ENCODE measurements at places on chromosomes 1 and 21.

DNA sequence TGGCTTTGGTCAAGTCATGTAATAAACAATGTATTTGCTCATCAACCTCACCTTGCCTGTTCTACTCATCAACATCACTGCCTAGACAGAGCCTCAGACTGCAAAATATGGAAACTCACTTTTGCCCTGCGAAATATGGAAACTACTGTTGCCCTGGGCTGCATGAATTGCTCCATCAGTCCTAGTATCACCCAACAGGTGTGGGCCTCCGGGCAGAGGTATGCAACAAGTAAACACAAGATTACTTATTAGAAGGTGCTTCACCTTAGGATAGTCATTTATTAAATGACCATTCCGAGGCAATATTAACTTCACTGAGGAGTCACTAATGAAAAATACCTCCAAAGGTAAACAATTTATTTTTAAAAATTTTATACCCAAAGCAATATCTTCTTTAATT is 286.7 kb downstream of the BACH1 start:
- DNase-seq, result no peak

DNA sequence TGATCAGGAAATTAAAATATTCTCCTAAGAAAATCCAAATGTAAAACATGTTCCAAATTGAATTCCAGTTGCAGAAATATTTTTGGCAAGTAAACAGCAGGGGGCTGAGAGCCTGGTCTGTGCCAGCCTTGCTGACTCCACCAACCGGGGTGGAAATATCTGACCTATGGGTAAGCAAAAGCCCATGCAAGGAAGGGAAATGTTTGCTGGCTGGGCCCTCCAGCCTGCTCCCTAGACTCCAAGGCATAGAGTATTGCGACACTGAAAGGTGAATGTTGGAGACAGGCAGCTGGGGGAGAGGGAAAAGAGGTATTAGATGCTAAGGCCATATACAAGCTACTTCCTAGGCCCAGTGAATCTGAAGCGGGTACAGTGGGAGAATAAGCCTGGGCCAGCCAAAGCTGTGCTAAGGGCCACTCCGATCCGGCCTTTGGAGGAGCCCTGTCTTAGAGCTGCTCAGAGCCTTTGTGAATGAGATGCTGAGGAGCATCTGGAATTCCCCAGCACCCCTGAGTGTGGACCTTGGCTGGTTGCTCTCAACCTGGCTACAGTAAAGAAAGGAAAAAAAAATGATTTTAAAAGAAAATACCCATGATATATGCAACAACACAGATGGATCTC is 24.9 kb upstream of the ATP1B1 start:
- no peak for DNase-seq

- DNase-seq, result peak; percentile 26
Observed at GRCh38 chr1:35718492-35719336, at the start of gene C1orf216. TSS of gene C1orf216 (minus strand) at chr1:35718884. CDS start at chr1:35716321, 2,563 bp downstream.

- no peak for DNase-seq
Observed at GRCh38 chr1:29550119-29550841, 314.0 kb downstream of the PTPRU start.

DNA sequence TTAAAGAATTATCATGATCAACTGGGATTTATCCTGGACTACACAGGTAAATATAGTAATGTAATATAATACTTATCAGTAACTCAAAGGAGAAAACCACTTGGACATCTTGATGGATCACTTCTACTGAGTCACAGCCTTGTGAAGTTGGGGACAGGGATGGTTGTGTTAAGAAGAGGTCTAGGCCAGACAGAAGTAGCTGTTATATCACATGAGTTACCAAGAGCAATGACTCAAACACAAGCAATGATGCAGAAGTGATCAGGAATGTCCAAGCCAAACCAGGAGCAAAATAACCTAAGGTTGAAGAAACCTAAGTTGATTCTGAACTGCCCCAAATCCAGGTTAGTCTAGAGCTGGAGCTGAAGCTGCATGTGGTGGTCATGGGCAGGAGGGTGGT is 424.5 kb upstream of the DAB1 start:
- DNase-seq, result no peak

DNA sequence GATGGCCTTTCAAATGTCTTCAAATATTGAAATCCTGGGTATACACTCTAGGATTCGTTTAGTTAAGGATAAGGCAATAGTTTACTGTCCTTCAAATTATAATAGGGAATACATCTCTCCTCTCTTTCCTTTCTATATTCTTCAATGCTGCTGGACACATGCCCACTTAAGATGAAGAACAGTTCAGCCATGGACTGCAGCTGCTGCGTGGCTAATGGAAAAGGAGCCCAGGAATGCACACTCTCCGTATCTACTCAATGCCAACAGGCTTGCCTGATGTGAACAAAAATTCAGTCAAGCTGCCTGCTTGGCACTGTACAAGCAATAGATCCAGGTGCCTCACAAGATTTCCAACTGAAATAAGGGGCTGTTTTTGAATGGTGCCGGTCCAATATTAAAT is 321.2 kb upstream of the LYPLAL1 start:
- no peak for DNase-seq

- DNase-seq, result no peak
Observed at GRCh38 chr1:147586414-147586813, 45.1 kb downstream of the BCL9 start.

DNA sequence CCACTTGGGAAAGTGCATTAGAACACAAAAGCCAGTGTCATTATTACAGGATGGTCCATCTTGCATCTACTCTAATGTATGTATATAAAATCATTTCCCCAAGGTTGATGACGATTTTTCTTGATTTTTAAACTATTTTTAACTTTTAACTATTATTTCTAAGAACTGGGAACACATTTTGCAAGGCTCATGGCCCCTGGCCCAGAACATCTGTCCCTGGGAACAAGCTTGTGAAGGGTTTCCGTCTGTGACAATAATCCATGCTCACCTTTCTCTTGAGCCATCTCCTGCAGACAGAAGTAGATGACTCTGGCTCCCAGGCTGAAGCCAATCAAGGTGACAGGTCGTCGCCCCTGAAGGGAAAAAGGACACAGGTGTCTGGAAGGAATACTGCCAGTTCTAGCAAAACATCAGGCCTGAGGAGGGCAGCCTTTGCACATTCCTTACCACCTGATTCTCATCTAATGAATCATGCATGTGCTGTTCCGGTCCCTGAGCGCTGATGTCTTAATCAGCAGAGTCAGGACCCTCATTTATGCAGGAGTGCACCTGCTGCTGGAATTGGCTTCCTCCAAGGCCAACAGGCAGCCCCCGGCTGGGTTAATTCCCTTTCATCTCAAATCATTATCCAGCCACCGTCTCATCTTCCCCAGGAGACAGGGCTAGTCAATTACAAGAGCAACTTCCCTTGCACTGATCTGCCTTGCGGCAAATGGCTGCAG is 62.5 kb downstream of the TMCO4 start:
- DNase-seq, result no peak

DNA sequence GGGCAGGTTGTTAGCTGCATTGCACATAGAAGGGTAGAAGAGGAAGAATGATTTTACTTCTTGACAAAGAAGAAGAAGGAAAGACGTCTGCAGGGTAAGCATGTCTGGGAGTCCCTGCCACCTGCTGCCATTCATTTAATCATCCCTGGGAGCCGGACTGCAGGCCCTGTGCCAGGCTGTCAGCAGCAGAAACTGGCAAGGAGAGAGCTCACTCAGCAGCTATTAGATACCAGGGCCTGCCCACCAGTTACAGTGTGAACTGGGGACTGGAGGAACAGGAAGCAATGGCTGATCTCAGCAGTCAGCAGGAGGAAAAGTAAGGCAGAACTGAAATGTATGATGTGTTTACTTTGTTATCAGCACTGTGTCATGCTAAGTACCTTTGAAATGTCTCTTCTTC is 75.7 kb upstream of the C1orf87 start:
- DNase-seq, result no peak

GRCh38 chr1:18724801-18725200 is 94.2 kb downstream of the PAX7 start:
- DNase-seq, result no peak

DNA sequence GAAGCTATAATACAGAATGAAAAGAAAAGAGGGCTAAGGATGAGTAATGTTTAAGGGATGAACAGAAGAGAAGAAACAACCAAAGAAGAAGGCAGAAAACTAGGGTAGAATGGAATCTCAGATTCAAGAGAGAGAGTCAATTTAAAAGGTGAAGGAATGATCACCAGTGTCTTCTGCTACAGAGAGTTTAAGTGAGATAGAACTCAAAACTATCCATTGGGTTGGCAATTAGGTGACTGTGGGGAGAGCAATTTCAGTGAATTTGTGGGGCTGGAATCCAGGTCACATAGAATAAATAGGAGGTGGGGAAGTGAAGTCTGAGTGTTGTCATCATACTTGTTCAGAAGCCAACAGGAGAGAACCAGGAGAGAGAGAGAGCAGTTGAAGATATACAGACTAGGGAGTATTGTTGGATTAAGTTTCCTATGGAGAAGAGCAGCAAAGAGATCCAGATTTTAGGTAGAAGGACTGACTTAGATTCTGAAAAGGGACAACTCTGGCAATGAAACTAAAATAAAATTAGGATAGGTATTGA is 19.9 kb downstream of the MACF1 start:
- DNase-seq, result no peak

DNA sequence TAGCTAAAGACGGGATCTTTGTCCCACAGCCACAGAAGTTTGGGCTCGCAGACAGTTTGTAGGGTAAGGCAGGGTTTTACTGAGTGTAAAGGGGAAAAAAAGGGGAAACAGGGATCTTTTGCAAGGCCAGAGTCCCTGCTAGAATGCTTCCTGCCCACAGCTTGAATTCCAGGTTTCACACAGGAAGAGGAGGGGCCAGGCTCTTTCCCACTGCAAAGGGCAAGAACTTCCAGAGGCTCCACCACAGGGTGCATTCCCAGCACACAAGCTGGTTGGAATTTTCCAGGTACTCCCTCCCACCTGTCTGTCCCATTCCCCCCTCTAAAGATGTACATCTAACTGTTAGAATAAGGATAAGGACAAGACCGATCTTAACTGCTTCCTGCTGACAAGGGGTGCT is 1126.9 kb downstream of the KCNT2 start:
- no peak for DNase-seq

DNA sequence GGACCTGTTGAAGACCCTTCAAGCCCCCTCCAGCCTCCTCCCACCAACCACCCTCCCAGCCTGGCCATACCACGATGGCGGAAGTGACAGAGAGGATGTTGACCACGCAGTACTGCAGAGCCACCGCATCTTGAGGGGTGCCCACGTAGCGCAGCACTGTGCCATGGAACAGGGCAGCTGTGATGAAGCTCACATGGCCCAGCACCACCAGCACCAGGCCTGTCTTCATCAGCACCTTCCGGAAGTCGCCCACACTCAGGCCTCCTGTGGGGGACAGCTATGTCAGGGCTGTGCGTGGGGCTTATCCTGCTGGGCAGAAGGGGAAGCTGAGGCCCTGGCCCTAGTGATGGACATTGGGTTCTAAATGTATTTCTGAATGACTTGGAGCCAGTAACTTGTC is 3.1 kb downstream of the TMEM54 start:
- DNase-seq, result no peak

DNA sequence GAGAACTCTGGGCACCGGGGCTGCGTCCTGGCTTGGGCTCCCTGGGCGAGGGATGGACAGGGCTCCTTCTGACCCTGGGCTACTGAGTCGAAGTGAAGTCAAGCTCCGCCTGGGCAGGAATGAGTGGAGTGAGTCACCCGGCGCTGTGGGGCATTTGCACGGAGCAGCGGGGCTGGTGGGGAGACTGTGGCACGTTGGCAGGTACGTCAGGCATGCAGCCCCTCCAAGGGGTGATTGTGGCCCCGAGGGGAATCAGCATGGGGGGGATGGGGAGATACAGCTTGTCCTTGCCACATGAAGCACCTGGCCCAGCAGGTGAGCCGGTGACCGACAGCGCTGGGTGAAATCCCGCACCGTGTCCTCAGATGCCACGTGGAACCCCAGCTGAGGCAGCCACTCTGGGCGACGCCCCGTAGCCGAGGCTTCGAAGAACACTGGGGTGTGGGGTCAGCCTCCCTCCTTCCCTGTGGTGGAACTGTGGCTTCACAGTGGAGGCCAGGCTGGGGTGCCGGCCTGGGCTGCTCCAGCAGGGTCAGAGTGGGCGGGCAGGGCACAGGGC is 62.3 kb downstream of the COL18A1 start:
- no peak for DNase-seq

DNA sequence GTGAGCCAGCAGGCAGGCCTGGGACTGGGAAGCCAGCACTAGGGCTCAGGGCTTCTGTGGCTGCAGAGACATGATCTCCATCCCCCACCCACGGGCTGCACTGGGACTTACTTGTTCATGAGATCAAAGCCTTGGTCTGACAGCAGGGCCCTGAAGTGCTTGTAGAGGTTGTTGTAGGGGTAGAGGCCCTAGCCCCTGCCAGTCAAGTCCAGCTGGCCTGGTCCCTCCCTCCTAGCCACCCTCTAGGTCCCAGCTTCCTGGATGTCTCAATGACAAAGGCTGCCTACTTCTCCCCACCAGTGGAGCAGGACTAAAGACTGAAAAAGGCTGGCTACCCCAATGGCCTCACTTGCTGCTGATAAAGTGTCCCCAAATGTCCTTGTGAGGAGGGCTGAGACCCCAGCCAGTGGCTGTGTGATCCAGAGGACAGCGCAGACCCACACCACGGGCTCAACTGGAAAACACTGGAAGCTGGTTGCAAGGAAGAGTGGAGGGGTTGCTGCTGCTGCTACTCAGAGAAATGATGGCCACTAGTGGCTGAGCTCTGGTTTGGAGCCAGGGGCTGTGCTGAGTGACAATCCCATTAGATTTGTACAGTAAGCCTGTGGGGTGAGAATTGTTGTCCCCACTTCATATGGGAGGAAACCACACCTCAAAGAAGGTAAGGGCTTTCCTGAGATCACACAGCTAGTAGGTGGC is 1.4 kb downstream of the HTR1D start:
- DNase-seq, result no peak

DNA sequence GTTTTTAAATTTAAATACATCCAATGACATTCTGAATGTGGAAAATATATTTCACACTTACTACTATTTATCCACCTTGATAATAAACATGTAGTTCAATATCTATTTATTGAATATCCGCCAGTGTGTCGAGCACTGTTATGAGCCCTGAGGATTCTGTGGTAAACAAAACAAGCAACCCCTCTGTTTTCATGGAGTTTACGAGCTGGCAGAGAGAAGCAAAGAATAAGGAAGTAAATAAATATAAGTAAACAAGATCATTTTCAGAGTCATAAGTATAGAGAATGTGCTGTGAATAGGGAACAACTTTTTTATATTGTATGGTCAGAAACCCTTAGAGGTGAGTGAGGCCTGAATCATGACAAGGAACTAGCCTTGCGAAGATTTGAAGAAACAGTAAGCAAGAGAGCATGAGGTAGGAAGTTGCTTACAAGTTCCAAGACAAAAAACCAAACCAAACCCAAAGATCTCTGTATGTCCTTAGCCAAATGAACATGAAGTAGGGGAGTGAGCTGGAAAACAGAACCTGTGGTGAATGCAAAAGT is 6.4 kb upstream of the SERBP1 start:
- DNase-seq, result no peak

DNA sequence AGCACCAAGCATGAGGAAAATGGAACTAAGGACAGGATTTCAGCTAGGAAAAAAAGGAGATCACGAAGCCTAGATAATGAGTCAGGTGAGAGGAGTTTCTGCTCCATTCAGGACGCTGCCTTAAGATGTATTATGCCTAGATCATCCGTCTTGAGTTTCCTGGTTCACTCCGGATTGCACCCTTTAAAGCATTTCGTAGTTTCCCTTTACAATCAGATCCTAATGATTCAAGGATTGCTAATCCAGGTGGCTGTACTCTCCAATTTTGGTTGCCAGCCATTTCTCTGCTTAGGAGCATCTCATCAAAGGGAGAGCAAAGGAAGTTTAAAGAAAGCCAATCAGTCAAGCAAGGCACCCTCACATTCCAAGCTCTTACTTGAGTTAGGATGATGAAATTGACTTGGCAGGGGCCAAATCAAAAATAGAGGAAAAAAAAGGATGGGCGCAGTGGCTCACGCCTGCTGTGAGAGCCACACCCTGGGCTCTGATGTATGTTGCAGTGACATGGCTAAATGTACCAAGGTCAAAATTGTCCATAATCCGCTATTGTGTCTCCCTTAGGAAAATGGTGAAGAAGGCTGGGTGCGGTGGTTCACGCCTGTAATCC is 156.9 kb upstream of the SOD1 start:
- DNase-seq, result no peak
